ENCODE measurements at places on chromosomes 13 and 19.

- no peak for DNase-seq
Measured at GRCh38 chr13:86846501-86846900, 824.7 kb upstream of the SLITRK5 start.

DNA sequence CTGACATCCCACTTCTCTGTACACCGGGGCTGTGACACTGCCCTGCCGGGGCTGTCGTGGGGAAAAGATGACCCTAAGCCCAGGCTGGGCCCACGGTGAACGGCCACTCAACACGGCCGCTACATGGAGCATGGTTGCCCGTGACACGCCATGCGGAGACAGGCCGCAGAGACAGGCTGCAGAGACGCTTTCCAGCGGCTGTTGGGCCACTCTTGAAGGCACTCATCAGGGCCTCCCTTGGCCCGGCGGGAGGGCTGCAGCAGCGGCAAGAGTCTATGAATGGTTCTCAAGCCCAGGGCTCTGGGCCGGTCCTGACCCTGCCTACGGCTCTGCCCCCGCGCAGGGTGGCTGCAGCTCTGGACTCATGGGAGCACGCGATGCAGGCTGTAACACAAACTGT lies 22.1 kb downstream of the ADPRHL1 start:
- DNase-seq: no peak

GRCh38 chr13:44905556-44905955 lies 83.7 kb downstream of the NUFIP1 start:
- no peak for DNase-seq

DNA sequence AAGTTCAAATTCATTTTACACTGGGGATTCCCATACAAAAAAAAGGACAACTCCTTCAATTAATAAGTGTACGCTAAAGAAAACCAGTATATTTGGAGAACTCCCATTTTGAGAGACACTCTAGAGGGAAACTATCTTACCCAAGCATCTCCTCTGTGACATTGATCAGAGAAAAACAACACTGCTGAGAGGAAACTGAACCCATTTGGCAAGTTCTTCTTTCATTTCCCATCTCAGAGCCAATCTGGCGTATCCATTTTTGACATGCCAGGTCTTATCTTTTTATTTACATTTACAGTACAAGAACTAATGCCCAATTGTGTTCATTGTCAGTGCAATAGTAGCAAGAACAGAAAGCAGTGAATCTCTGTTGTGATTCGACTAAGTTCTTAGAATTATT lies 30.1 kb downstream of the LIG4 start:
- DNase-seq: no peak

DNA sequence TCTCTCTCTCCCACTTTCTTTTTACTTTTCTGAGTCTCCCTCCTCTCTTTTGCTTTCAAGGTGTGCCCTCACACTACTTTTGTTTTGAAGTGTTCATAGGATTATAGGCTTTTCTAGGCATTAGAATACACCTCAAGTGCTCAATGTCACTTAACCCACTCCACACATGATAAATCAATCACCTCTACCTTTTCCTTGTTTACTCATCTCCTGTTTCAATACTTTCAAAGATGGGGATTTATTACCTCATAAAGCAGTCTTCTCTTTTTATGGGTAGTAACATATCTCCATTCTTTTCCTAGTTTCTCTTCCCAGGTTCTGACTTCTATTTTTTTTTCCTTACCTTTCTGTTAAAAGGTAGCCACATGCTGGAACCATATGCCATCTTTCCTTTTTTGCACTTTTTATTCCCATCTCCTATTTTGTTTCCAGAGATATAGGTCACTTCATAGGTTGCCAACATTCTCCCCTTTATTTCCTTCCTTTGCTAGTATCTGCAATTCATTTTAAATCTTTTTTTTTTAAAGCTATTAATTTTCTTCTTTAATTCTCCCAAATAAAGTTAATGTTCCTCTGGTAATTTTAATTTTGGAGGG lies 137.6 kb upstream of the SLC10A2 start:
- DNase-seq: no peak

DNA sequence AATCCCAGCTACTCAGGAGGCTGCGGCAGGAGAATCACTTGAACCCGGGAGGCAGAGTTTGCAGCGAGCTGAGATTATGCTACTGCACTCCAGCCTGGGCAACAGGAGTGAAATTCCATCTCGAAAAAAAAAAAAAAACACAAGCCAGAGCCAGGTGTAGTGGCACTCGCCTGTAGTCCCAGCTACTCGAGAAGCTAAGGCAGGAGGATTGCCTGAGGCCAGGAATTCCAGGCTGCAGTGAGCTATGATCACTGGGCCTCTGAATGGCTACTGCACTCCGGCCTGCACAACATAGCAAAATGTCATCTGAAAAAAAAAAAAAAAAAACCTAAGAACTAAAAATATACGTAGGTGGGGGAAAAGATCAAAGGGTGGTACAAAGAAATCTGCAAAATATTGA lies 19.4 kb downstream of the EPS15L1 start:
- DNase-seq: no peak

- no peak for DNase-seq
Measured at GRCh38 chr13:109628251-109628699, 158.1 kb downstream of the IRS2 start.

DNA sequence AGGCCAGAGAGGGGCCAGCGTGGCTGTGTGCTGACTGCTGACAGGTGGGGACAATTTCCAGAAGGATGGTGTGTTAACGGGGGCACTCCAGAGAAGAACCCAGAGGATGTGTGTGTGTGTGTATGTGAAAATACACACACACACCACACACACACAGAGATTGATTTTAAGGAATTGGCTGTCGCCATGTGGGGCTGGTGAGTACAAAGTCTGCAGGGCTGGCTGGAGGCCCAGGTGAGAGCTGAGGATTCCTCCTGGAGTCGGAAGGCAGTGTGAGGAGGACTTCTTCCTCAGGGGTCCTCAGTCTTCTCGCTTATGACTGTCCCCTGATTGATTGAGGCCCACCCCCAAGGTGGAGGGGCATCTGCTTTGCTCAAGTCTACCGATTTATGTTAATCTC lies 7.6 kb upstream of the GJB6 start:
- no peak for DNase-seq

DNA sequence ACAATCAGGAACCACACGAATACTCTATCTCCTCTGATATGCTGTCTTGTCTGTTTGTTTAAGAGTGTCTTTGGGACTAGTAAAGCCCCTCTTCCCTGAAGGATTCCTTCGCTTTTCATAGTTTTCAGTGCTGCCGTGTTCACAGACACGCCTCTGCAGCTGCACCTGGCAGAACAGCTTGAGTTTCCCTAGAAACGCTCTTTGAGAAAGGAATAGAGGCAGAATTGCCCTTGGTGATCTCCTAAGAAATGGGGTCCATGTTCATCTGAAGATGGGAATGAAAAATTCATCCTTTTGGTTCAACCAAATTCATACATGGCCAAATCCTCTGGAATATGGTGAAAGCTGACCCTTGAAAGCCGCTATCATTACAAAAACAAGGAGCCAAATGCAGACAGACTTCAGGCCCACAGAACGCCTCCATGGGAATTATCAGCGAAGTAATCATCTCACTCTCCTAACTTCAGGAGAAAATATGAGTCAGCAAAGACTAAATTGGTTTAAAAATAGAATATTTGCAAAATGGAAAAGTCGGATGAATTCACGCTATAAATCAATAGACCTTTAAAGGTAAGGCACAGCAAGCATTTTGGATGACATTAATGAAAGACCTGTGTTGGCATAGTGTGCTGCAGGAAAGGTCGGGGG lies 5.5 kb downstream of the SACS start:
- DNase-seq: no peak

- no peak for DNase-seq
Measured at GRCh38 chr19:18122424-18122823, 24.8 kb downstream of the MAST3 start.

DNA sequence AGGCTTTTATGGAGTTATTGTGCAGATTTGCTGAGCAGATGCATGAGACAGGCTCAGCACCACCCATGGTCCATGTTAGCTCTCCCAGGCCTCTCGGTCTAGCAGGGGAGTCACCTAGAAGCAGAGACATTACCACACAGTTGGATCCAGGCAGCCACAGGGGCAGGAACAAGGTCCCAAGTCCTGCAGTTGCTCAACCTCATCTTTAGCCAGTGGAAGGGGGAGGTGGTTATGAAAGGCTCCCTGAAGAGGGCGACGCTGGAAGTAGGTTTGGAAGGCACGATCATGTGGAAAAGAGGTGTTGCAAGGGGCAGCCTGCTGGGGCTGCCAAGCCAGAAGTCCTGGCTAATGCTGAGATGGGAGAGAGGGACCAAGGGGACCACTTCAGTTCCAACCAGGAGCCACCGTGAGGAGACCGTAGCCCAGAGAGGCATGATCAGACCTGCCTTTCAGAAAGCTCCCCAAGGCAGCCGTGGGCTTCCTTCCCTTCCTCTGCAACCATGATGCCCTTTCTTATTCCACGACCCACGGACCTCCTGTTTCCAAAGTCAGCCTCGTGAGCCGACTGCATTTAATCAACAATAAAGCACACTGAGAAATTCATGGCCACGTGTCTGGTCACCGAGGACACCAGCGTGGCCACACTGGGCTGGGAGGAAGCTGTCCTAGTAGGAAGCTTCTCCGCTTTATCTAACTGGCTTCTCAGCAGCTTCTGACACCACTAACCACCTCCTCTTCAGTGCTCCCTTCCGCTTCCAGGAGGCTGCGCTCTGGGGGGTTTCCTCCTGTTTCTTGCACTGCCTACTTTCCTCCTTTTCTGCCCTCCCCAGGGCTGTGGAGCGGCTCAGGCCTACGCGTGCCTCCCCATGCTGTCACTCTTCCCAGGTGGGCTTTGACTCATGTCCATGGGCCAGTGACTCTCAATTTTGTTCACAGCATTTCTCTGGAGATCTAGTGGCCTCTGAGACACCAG lies 2.6 kb downstream of the AP1M1 start:
- no peak for DNase-seq

- DNase-seq: no peak
Measured at GRCh38 chr19:57355916-57356315, 4.8 kb downstream of the ZNF304 start.

- DNase-seq: no peak
Measured at GRCh38 chr19:18780631-18781030, 10.5 kb downstream of the COMP start.

Measured in stimulated activated naive CD4-positive, alpha-beta T cell treated with Interleukin-2 at 50 U/mL for 16 hours (primary cell).